ENCODE measurements at places on chromosomes 1 and 21. TPM values are rescaled to one million over a fixed set of nuclear protein-coding genes. Genes with fewer than 3 reads are reported as not detected.

HEYL gene
- not detected for polyA plus RNA-seq

AMIGO1 gene
- 12.0 TPM for polyA plus RNA-seq

FAM229A gene
- polyA plus RNA-seq = 6.1 TPM

ABCA4 gene
- not detected for polyA plus RNA-seq

CENPS gene
- 16.5 TPM for polyA plus RNA-seq

NBPF4 gene
- not detected for polyA plus RNA-seq

U2AF1 gene
- 48.7 TPM for polyA plus RNA-seq

BTBD8 gene
- 38.6 TPM for polyA plus RNA-seq

FLG gene
- not detected for polyA plus RNA-seq

WNT3A gene
- not detected for polyA plus RNA-seq
